ENCODE measurements at places on chromosomes 1 and 21.

- DNase-seq: no peak
Observed at GRCh38 chr21:45430521-45431501, 25.8 kb downstream of the COL18A1 start.

- DNase-seq: peak; percentile 91
Observed at GRCh38 chr1:172343240-172344160, 77.0 kb upstream of the C1orf105 start.

DNA sequence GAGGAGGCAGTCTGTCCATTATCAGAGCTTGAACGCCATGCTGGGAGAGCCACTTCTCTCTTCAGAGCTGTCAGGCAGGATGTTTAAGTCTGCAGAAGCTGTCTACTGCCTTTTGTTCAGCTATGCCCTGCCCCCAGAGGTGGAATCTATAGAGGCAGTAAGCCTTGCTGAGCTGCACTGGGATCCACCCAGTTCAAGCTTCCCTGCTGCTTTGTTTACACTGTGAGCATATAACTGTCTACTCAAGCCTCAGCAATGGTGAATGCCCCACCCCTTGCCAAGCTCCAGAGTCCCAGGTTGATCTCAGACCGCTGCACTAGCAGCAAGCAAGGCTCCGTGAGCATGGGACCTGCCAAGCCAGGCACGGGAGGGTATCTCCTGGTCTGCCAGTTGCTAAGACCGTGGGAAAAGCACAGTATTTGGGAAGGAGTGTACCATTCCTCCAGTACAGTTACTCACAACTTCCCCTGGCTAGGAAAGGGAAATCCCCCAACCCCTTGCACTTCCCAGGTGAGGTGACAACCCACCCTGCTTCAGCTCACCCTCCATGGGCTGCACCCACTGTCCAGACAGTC lies 32.5 kb downstream of the RGS13 start:
- DNase-seq: peak; percentile 12

DNA sequence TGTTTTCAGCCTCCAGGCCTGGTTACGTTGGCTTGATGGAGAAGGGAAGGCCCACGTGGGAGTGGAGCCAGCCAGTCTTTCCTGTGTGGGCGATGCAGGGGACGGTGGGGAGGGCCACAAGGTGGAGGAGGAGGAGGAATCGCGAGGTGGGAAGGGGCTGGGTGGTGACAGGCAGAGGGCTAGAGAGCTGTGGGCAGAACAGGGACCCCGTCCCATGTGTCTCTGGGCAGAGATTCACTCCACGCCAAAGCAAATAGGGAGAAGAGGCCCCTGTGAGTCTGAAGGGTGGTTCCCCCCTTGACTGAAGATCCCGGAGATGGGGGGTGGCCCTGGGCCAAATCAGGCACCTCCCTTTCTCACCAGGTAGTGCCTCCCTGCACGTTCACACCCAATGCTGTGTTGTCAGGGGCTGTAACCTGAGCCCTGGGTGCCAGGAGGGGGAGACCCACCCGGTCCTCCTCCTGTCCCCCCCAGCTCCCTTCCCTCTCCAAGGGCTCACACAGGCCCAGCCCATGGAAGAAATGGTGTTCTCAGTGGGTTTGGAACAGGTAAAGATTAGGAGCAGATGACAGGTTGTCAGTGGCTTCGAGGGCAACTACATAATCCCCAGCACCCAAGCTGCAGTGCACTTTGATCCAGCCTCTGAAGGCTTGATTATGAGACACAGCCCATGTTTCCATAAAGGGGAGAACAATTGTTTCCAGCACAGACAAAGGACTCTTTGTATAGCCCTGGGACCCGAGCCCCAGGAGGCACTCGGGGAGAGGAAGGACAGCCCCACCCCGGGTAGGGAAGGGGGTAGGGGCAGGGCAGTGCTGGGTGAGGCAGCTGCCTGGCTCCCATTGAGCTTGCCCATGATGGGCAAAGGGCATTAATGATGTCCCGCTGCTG lies 37.7 kb upstream of the GPR37L1 start:
- DNase-seq: no peak

DNA sequence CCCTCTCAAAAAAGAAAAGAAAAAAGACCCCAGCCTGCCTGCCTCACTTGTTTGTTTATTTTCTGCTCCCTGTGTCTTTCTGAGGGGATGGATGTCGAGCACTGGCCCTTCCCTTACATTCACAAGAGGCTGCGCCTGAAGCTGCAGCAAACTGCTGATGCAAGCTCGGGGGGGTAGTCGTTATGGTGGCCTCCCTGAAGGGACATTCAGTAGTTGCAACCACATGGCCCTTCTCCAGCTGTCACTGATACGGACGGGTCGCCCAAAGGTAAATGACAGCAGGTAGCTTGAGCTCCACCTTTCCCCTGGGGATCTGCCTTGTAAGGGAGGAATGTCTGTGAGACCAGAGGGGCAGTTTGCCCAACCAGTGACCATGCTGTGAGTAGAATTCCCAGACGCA lies 17.7 kb downstream of the PLEKHM2 start:
- DNase-seq: no peak

DNA sequence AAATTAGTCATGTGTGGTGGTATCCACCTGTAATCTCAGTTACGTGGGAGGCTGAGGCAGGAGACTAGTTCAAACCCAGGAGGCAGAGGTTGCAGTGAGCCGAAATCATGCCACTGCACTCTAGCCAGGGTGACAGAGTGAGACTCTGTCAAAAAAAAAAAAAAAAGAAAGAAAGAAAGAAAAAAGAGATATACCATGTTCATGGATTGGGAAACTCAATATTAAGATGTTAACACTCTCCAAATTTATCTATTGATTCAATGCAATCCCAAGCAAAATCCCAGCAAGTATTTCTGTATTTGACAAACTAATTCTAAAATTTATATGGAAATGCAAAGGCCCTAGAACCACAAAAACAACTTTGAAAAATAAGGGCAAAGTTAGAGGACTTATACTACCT lies 11.0 kb upstream of the SHISAL2A start:
- DNase-seq: no peak

DNA sequence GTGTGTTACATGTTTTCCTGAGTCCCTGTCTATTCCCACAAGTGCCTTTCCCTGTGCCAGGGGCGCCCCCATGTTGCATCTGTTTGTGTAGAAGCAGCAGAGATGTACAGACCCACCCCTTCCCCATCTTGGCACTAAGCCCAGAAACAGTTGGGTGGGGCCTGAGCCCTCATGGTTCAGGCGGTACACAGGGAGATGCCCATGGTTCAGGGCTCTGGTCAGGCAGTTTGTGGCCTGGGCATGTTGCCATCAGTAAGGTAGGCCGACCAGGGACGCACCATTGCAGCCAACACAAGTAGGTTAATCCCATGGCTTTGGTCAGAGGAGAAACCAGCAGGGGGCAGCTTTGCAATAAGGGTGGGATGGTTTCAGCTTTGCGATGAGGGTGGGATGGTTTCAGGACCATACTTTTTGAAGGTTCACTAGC lies 914 bp upstream of the ADGRB2 start:
- DNase-seq: peak; percentile 46

GRCh38 chr1:207619871-207620542 lies 24.9 kb upstream of the CR1L start:
- peak; percentile 63 for DNase-seq

DNA sequence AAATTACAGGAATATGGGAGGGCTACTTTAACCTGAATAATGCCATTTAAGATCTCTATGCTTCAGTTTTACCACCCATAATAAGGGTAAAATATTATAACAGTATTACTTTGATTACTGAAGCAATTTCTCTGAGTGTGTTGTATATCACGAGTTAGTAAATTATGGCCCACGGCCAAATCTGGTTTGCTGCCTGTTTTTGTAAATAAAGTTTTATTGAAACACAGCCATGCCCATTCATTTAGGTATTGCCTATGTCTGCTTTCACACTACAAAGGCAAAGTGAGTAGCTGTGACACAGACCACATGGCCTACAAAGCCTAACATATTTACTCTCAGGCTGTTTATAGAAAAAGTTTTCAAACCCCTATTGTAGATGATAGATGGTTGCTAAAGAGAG lies 156.8 kb downstream of the CDC42BPA start:
- no peak for DNase-seq

DNA sequence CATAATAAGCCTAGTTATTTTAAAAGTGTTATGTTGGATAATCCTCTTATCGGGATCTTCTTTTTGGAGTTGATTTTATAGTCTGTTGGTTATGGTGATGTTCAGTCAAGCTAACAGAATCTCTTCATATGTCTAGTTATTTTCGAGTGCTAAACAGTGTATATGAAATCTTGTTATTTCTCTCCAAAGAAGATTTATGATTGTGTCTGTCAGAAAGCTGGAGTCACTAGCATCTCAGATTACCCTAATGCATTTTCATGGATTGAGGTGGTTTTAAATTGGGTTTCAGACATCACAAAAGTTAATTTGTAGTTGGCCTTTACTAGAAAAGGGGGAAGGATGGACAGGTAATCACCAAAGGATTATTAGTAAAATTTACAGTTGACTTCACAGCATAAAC lies 13.3 kb downstream of the MAEL start:
- DNase-seq: no peak

- DNase-seq: peak; percentile 62
Observed at GRCh38 chr1:158121604-158122254, 59.0 kb upstream of the CD1D start.

- DNase-seq: peak; percentile 55
Observed at GRCh38 chr1:100868364-100868995, 26.2 kb downstream of the EXTL2 start.
